Testis (tissue), 5 donors: ENCODE measurements at places on chromosomes 11 and 22.
A peak's percentile ranks its signal among the peaks of the same experiment; 100 is the strongest.

DNA sequence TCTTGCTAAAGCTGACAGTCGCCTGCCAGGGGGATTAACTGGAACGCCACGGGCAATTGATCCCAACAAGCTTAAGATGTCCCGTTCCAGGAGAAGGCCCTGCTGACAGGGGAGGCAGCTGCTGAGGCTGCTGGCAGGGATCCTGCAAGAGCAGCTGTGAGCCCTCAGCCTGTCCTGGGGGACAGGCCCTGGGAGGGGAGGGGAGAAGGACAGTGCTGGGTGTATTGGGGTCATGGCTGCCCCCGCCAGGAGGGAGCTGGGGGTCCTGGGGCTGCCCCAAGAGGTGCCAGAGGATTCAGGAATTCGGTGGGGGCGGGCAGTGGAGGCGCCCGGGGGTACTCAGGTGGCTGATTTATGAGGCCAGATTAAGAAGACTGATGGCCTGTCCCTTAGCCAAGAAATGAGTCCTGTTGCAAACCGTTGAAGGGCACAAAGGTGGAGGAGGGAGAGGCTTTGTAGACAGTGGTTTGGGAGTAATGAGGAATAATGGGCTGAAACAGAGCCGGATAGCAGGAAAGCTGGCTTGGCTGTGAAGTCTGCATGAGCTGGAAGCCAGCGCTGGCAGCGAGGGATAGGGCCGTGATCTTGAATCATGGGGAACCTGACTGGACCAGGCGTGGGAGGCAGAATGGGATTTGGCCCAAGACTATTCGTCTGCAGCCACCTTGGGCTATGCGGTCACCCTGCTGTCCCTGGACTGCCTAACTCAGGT lies 133.5 kb downstream of the CACNA1I start:
- peak; percentile 44 for DNase-seq

GRCh38 chr22:26410386-26410785 lies 18.7 kb upstream of the ASPHD2 start:
- no peak for DNase-seq

GRCh38 chr11:15145615-15146014 lies 30.9 kb downstream of the INSC start:
- no peak for DNase-seq

- no peak for DNase-seq
These were observed 9.7 kb upstream of the LGALS2 start for GRCh38 chr22:37589636-37590035.

DNA sequence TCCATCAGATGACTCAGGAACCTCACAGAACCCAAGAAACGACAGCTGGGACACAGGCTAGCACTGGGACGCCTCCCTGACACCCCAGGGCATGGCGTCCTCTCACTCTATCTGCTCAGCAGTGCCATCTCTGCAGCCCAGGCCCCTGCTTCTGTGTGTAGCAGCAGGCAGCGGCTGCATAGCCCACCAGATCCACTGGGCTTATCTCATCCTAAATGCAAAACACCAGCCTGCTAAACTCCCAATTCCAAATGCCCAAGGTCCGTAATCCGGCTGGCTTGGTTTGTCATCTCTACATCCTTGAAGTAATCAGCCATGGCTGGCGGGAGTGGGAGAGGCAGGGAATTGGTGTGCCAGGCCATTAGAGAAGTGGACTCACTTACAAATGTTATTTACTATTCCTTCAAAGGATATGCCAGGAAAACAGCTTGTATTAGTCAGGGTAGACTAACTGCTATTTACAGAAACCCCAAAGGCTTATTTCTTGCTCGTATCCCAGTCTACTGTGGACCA lies 30.7 kb downstream of the SPATA19 start:
- no peak for DNase-seq

DNA sequence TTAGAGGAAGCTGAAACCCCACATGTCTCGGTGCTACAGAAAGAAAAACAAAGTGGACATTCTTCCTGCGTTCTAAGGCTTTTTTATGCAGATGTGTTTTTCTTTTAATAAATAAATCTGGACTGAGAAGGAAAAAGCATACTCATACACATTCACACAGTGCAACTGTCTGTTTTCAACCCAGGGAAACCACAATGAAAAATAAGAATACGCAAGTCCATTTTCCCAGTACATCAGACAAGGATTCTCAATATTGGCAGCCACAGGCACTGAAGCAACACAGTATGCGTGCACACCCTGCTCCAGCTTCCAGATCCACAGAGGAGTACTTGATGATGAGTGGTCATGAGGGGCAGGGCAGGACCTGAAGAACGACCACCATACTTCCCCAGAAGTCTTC lies 86.9 kb downstream of the ETS1 start:
- no peak for DNase-seq

DNA sequence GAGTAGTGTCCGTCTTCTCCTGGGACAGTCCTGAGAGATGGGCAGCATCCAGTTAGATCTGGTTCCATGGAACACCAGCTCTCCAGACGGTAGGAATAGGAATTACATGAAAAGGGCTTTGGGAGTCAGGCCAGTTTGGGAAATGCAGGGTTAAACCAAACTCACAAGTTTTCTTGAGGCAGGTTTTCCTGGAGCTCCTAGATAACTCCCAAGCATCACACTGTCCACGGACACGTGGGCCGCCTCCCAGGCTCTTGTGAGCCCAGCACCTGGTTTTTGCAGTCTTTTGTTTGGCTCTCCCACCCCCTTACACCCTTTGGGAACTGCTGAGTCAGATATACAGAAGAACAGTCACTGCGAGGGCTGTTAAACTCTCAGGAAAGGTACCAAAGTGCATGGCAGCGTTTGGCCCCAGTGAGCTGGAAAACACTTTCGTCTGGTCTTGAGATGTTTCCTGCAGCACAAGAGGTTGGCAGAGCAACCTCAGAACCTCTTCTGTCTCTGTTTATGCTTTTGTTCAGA lies 90.0 kb downstream of the BCR start:
- no peak for DNase-seq

DNA sequence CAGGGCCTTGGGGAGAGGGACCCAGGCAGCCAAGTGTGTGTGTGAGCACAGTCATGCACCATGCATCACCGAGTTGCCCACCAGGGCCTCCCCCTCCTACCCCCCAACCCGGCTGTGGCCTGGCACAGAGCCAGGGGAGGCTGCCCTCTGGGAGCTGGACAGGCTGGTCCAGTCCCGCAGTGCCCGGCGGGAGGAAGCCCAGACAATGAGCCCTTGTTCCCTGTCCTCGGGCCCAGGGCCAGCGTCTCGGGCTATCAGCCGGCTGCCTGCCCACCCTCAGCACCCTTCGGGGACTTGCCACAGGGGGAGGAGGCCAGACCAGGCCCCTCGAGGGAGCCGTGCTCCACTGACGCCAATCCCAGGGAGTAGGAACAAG lies 4.5 kb downstream of the LRRC75B start:
- peak; percentile 95 for DNase-seq

GRCh38 chr11:59415111-59415510 lies 11.1 kb downstream of the OR5A2 start:
- DNase-seq: no peak

DNA sequence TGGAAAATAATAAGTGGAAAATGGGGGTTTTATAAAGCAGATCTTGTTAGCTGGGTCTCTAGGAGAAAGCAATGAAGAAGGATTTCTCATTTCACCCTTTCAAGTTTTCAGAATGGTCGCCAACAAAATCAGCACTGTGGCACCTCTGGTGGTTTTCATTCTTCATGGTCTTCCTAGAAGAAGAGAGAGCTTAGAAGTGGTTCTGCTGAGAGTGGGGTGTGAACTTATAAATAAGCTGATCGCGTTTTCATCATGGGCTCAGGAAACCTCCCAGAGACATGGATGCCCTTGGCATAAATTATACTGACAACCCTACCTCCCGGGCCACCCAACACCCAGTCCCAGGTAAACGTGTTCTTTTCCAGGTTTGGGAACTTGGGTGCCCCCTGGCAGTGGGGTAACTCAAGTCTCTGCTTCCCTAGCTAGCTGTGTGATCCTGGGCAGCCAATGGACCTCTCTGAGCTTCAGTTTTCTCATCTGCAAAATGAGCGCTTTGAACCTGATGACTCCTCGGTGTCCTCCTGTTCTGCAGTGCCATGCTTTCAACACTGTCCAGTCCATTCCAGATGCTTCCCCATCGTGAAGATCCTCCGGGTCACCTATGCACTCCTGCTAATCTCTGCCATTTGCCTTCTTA lies 72.6 kb upstream of the GRAMD1B start:
- DNase-seq: no peak

DNA sequence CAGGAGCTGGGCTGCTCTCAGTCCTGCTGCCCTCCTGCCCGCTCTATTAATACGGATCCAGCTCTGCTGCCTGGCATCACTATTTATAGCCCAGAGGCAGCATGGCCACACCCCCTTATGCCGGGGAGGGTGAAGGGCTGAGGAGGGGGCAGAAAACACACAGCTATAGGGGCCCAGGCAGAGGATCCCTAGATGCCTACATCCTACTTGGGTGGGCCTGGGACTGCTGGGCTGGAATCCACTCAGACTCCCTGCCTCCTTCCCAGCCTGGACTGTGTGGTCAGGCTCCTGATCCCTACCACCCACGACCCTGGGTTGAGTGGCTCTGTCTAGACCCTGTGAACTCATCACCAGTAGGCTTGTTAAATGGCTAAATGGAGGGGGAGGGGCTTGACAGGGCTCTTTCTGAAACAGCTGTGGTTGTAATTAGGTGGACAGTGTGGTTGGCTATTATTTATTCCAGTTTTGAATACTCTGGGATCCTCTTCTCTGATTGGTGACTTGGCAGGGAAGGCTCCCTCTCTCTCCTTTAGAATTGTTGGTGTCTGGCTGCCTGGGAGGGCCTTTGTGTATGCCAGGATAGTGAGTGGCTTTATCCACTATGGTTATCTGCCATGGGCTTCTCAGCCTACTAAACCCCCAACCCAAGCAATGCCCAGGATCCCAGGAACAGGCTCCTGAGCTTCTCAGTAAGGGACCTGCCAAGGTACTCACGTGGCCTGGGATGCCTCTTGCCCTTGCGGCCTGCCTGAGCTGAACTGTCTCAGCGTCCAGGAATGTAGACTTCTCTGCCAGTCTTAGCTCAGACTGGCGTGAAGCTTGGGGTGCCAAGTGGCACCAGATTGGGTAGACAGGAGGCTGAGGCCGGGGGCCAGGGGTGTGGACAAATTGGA lies 15.2 kb downstream of the PHLDB1 start:
- DNase-seq: peak; percentile 71

DNA sequence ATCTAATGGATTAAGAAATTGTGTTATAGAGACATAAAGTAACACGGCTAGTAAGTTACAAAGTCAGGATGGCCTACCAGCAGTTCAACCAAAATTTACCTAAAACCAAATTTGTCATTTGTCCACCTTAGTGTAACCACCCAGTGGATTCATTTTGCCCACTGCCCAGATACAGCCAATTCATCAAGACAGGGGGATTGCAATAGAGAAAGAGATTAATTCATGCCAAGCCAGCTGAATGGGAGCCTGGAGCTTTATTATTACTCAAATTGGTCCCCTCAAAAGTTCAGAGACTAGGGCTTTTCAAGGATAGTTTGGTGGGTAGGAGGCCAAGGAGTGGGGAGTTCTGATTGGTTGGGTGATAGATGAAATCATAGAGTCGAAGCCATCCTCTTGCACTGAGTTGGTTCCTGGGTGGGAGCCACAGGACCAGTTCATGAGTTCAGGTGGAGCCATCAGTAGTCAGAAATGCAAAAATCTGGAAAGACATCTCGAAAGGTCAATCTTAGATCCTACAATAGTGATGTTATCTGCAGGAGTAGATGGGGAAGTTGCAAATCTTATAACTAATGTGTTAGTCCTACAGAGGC lies 304.2 kb upstream of the CADM1 start:
- no peak for DNase-seq

GRCh38 chr22:27170491-27170890 lies 513.1 kb downstream of the MIAT start:
- peak; percentile 41 for DNase-seq

GRCh38 chr11:87820011-87820410 lies 355.2 kb downstream of the RAB38 start:
- DNase-seq: no peak

DNA sequence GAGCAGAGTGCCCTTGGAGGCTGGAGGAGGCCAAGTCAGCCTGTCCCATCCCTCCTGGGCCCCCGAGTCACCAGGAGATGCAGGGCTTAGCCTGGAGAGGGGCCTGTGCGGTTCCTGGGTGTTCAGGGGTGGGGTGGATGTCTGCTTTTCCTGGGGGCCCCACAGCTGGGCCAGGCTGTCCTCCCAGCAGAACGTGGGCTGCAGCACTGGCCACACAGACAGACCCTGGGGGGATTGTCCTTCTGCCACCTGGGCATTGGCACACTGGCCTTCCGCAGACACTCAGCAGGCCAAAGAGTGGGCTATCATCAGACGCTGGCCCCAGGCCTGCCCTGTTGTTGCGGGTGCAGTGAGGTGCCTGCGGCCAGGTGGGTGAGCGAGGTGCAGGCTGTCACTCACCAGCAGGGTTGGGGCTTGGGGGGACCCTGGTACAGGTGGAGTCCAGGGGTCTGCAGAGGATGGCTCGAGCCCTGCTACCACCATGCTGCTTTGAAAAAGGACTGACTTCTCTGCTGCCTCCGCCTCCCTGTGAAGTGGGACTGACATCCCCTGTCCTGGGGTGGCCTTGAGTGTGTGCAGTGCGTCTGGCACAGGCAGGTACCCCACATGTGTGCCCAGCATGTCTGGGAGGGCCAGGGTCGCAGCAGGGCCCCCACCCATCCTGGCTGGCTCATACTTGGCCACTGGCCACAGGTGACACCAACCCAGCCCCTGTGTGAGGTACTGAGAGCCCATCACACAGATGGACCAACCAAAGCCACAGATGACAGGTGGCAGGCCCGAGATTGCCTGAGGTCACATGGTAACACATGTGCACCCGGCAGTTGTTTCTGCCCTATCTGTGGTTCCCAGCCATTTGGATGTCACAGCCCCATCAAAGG lies 39.0 kb upstream of the KCNQ1OT1 start:
- DNase-seq: no peak

DNA sequence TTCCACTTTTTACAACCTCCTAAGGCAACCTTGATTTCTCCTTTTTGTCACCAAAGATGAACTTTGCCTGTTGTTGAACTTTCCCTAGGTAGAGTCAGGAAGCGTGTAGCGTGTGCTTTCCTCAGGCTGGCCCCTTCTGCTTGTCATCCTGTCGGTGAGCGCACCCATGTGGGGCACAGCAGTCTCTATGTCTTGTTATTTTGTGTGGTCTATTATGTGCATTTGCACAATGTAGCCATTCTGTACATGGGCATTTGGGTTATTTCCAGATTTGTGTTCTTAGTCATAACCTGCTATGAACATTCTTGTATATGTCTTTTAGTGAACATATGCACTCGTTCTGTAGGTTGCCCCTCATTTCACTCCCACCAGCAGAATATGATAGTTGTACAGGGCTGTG lies 34.9 kb downstream of the CABIN1 start:
- DNase-seq: no peak

- no peak for DNase-seq
These were observed 29.5 kb downstream of the TRIOBP start for GRCh38 chr22:37726241-37726887.

DNA sequence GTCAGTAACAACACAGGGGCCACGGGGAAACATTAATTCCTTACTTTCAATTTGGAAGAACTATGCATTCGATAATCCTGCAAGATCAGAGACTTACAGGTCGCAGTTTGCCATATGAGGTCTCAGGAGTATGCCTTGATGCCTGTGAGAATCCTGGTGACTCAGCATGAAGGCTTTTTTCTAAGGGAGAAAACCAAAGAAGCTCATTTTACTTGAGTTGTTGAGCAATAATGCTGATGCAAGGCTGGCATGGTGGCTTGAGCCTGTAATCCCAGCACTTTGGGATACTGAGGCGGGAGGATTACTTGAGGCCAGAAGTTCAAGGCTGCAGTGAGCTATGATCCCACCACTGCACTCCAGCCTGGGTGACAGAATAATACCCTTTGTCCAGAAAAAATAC lies 26.6 kb downstream of the ATG16L2 start:
- no peak for DNase-seq
